ENCODE measurements at places on chromosomes 5 and 9.
A peak's percentile ranks its signal among the peaks of the same experiment; 100 is the strongest.

- DNase-seq, result no peak
Measured at GRCh38 chr9:38017885-38018186, 51.2 kb downstream of the SHB start.

- DNase-seq, result no peak
Measured at GRCh38 chr9:2344436-2344835, 277.2 kb upstream of the VLDLR start.

- no peak for DNase-seq
Measured at GRCh38 chr9:116585896-116586295, 101.2 kb upstream of the TRIM32 start.

- no peak for DNase-seq
Measured at GRCh38 chr9:81562231-81563019, 126.9 kb downstream of the TLE1 start.

DNA sequence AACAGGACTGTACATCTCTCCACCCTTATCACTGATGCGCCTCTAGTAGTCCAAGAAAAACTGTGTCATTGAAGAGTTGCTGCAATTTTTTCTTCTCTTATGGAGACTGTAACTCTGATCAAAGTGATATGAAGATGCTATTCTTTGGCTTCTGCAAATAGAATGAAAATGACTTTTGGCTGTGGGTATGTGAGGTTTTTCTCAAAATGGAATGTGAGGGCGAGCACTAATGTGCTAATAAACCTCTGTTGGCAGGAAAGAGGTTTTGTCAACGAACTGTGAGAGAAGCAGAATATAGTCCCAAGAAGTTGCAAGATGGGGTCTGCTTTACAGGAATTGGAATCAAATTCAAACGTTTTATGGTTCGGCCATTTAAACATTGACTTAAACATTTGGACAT lies 252.0 kb upstream of the GAS1 start:
- DNase-seq, result no peak

DNA sequence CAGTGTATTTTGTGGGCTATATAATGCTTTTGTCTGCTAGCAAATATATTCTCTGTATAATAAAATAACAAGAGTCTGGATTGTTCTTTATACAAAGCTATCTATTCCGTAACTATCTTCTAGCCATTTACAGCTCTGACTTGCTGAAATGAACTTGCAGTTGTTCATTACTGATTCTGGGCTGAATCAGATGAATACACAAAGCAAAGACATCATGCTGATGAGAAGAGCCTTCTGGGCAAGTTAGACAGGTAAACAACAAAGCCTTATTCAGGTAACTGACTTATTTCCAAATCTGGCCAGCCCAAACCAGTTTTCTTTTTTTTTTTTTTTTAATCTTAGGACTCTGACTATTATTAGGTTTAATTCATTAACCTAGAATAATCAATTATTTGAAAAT lies 255.5 kb downstream of the KIAA0825 start:
- no peak for DNase-seq

- no peak for DNase-seq
Measured at GRCh38 chr5:36619012-36619635, 12.7 kb downstream of the SLC1A3 start.

DNA sequence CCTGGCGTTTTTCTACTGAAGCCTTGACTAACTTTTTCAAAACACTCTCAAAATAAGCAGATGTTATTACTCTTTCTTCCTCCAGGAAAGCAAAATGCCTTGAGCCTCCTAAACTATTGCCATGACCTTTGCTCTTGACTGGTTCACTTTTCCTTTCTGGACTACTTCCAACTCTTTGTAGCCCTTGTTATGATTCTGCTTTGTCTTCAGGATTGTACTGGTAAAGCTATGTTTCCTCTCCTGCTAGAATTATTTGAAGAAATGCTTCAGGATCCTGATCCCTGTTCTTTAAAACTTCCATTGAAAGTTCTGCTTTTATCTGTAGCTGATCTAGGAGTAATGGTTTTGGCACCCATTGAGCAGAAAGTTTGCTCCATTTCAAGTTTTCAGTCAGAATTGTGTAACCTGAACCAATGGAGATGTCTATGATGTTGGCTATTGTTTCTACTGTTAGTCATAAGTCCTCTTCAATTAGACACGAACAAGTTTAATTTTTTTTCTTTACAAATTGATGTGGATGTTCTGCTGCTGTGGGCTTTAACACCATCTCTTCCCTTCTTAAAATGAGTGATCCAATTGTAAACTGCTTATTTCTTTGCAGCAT lies 1356.4 kb downstream of the EFNA5 start:
- no peak for DNase-seq

- no peak for DNase-seq
Measured at GRCh38 chr5:17880869-17881268, 246.6 kb downstream of the TAF11L14 start.

- no peak for DNase-seq
Measured at GRCh38 chr5:122561209-122561608, 213.7 kb upstream of the SNX2 start.

- DNase-seq, result peak; percentile 4
Measured at GRCh38 chr9:123399803-123400378, 43.9 kb downstream of the CRB2 start.

GRCh38 chr5:64869419-64869818 lies 100.7 kb downstream of the CWC27 start:
- no peak for DNase-seq

GRCh38 chr9:70878576-70878975 lies 242.8 kb downstream of the TRPM3 start:
- no peak for DNase-seq

GRCh38 chr5:159209438-159210209 lies at the start of gene RNF145:
TSS of gene RNF145 (minus strand) at chr5:159209553. CDS start at chr5:159203617, 5,936 bp downstream.
- DNase-seq, result peak; percentile 94

DNA sequence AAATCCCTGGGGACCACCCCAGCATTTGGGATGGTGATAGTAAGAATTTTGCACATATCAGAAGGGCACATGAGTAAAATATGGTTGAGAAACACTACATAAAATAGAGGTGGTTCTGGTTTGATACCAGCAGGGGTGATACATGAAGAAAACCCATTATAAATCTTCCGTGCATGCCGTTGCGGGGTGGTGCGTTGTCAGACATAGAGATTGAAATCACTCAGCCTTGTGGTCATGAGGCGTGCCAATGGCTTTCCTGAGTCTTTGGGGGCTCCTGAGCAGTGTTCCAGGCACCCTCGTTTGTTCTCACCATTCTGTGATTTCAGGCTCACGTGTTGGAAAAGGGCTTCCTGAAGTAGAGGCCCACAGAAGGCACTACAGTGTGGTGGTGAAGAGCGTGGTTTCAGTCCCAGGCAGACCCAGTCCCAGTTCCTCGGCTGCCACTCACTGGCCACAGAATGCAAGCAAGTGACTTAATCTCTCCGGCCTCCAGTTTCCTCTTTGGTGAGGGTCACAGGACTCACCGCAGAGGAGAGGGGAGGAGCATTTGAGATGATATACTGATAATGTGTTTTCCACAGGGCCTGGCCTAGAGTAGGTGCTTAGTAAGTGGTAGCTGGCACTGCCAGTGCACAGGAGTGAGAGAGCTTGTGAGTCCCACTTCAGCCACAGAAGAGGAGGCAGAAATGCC lies 20.5 kb upstream of the GLRX start:
- DNase-seq, result peak; percentile 70

- no peak for DNase-seq
Measured at GRCh38 chr9:78765861-78766260, 468.9 kb downstream of the PSAT1 start.

- DNase-seq, result no peak
Measured at GRCh38 chr5:127418367-127418766, 99.1 kb upstream of the PRRC1 start.

- DNase-seq, result no peak
Measured at GRCh38 chr5:59423021-59423420, 470.5 kb downstream of the PDE4D start.

DNA sequence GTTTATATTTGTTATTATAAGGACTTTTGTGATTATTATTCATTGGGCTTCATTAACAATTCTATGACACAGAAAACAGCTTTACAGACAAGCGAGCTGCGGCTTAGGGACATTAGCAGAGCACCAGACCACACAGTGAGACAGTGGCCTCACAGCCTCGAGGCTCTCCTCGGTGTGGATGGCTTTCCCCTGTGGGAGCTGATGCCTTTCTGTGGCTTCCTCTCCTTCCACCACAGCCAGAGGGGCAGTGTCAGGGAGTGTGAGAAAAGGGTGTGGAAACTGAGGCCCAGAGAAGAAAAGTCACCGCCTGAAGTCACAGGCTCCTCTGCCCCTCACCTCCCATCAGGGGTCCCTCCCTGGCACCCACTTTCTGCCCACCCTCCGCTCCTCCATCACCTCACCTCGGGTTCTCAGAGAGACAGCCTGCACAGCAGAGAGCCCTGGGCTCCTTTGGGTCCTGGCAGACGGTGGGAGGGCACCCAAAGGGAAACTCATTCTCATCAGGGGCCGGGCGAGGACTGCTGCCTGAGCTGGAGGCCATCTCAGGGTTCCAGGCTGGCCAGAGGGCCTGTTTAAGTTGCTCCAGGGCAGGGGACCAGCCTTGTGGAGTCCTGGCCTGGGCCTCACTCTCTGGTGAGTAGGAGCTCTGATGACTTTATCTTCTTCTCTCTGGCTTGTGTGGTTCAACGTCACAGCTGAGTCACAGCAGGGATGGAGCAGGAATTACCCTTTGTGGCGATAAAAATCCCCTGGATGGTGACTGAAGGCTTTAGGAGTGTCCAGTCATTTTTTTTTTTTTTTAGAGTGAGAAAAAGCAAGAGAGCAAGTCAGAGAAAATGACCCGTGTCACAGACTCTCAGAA lies 830 bp downstream of the TRAF1 start:
- DNase-seq, result peak; percentile 91

- no peak for DNase-seq
Measured at GRCh38 chr5:173869316-173869715, 18.8 kb upstream of the CPEB4 start.

DNA sequence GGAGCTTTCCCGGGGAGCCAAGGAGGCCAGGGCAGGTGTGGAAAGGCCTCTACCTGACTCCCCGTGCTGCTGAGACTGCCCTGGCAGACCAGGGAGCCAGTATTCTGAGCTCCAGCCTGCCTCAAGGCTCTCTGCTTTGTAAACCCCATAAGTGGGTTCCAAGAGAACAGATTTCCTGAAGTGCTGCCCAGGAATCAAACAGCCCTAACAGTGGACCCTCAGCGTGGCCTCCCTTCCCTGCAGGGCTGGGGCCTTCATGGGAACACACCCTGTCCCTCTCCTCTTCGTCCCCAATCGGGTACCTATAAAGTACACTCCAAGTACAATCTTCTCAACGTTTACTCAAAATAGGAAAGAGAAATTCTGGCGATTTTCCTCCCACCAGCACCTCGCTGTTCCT lies 252.5 kb downstream of the FSTL4 start:
- DNase-seq, result no peak

GRCh38 chr5:18397891-18398290 lies 763.6 kb downstream of the TAF11L14 start:
- DNase-seq, result no peak

- DNase-seq, result no peak
Measured at GRCh38 chr5:177981296-177982071, 14.6 kb downstream of the PROP1 start.

DNA sequence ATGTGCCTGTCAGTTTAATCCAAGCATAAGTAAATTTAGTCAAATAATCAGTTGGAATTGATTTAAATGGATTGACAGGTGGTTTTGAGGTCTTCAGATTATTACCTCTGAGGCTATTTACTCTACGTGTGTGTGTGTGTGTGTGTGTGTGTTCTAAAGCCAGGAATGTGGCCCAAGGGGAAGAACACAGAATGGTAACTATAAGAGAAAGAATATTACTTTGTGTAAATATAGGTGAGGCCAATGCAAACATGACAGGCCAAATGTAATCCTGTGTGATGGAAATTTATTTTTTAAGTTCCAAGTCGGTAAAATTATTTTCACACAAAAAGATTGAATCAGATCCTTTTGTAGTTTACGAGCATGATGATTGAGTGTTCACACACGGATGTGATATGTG lies 390.0 kb downstream of the PLK2 start:
- no peak for DNase-seq

GRCh38 chr9:125674981-125675973 lies 31.7 kb downstream of the MAPKAP1 start:
- no peak for DNase-seq

DNA sequence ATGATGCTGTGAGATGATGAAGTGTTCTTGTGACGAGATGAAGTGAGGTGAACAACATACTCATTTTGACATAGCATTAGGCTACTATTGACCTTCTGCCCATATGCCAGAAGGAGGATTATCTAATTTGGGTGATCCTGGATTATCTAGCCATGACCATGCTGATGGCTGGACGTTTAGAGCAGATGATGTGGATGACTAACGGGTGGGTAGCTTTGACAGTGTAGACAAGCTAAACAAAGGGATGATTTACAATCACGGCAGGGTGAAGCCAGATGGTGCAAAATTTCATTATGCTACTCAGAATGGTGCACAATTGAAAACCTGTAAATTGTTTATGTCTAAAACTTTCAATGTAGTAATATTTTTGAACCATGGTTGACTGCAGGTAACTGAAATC lies 2403.4 kb upstream of the ACO1 start:
- DNase-seq, result no peak

DNA sequence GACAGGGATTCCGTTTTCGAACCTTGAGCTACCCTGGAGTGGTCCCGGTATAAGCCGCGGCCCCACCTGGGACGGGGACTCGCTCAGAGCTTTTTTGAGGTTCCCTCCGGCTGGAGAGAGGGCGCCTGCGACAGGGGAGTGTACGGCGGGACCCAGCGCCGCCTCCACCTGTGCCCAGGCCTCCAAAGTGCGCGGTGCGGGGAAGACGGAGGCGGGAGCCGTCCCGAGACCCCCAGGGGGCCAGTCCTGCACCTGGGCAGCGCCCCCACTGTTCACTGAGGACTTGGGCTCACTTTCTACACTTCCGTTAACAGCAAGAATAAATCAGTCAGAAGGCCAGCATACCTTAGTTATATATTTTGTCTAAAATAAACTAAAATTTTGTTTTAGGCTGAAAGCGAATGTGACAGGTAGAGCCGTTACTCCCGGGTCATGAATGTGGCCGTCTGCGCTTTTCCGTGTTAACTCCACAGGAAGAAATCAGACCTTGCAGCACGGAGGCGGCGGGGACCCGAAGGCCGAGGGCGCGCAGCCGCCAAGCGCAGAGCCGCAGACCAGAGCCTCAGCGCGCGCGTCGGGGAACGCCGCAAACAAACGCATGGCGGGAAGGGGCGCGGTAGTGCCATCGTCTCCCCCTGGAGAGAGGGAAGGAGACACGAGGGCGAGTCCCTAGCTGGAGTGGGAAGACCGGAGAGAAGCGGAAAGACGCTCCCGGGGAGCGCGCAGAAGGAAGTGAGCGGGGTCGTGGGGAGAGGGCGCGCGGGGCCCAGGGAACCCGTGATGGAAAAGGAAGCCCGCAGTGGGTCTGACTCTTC lies 14.1 kb downstream of the TRIM7 start:
- peak; percentile 52 for DNase-seq

- DNase-seq, result no peak
Measured at GRCh38 chr9:93071464-93071863, 13.0 kb downstream of the SUSD3 start.

- no peak for DNase-seq
Measured at GRCh38 chr5:66616520-66617225, 20.5 kb downstream of the MAST4 start.

GRCh38 chr5:74767579-74767913 lies 497 bp downstream of the NSA2 start:
- DNase-seq, result peak; percentile 31
